Thyroid gland (tissue), 4 donors: ENCODE measurements at places on chromosomes 6 and 20. TPM values are rescaled to one million over a fixed set of nuclear protein-coding genes. Genes with fewer than 3 reads are reported as not detected.

The DYNLRB1 gene
- 190 TPM for total RNA-seq

The POFUT1 gene
- total RNA-seq, result 37.1 TPM

The MUCL3 gene
- not detected for total RNA-seq

The GHRH gene
- not detected for total RNA-seq

GRCh38 chr6:41937861-41938574, 3.6 kb downstream of the CCND3 start:
- DNase-seq, result no peak

- DNase-seq, result no peak
Measured at GRCh38 chr6:134626086-134626485, 308.2 kb upstream of the SGK1 start.

DNA sequence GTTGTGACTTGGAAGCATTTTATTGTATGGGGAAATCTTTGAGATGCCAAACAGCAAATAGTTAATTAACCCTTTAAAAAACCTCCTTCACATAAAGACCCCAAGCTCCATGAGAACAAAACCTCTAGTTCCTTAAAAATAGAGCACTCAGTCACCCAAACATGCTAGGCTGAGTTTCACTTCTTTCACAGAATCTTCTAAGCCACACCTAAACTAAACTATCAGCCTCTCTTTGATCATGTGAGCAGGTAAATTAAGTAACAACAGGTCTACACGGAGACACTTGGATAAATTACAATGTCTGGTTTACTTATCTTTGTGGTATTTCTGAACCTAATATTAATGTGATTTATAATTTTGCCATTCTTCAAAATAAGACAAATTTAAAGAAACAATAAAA, 205.2 kb upstream of the MARCKS start:
- no peak for DNase-seq

GRCh38 chr6:169587975-169588374, 113.9 kb downstream of the WDR27 start:
- no peak for DNase-seq

DNA sequence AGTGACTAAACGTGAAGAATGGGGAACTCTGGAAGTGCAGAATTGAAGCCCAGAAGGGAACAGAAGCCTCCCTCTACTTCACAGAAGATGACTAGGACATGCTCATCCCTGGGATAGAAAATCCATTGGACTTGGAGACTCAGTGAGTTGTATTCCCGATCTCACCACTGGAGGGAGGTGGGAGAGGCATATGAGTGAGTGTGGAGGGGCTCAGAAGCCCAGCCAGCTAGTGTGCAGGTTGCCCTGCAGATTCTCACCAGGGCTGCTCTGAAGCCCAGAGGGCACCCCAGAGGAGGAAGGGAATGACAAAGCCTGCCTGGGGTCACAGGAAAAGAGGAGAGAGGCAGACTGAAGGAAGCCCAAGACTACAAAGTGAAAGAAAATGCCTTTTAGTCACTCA, 42.1 kb upstream of the HLA-E start:
- no peak for DNase-seq

- no peak for DNase-seq
Measured at GRCh38 chr6:89443658-89444057, 10.7 kb downstream of the ANKRD6 start.
